ENCODE measurements at places on chromosomes 2 and 18.

DNA sequence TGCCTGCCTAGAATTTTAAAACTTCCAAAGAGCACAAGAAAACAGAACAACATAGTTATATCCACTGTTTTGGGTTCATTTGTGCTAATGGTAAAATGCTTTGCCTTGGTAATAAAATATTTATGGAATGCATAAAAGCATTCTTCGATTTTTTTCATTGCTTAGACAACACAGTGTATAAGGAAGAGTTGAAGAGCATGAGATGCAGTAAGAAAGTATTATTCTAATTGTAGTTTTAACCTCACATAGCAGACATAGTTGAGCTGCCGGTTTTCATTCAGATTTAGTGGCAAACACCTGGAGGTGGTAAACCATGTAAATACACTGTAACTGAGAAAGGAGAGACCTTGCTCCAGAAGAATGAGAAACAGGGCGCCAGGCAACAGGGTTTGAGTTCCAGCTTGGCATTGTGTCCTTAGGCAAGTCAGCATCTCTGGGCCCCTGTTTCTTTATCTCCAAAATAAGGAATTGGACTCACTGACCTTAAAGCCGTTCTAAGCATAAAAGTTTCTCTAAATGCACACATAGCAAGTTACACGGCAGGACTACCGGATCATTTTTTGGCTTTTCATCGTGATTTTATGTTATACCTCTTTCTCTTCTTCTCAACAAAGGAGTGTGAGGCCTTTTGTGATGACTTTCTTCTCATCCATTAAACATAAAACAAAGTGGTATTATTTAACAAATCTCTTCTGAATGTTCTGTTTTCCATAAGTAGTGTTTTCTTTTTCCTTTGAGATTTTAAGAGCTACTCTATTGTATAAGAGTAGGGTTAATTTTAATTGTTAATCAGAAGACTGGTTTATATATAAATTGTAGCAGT, 7.9 kb downstream of the UGP2 start:
- DNase-seq: no peak

GRCh38 chr18:48948112-48949049, 2.4 kb downstream of the SMAD7 start:
- peak; percentile 72 for DNase-seq

GRCh38 chr18:12254136-12254819, at the start of gene CIDEA:
TSS of gene CIDEA (plus strand) at chr18:12254361. CDS start at chr18:12254384, 23 bp downstream.
- DNase-seq: no peak

DNA sequence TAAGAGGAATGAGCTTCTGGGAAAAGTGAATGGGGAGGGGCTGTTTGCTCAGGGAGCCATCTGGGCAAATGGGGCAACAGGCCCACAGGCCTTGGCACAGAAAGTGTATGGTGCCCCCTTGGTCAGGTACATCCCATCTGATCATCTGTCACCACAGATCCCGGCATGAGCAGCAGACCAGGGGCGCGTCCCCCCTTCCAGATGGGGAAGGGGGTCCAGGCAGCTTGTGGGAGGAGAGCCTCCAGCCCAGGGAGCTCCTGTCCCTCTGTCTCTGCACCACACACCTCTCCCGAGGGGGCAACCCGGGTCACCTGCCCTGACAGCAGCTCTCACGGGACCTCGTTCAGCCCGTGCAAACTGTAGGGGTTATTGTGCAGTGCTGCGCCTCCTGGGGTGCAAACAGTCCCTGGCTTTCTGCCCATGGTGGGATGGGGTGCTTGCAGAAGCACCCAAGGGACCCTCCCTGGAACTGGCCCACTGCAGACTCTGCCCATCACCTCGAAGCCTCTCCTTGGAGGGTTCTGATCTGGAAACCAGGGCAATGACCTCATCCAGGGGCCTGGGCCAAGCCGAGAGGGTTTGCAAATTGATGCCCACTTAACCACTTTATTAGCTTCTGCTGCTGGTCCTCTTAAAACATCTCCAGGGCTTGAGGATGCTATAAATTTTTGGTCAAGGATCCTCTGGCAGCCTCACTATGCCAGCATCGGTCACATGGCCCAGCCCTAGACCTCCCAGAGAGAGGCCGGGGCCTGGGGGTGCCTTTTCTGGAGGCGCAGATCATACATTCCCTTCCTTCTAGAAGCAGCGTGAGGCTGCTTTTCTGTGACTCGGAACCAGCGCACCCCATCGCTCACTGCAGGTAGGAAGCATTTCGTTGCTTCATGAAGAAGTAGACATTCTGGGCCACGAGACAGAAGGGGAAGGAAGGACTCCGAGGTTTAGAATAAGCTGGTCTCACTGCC, 7.6 kb upstream of the BOK start:
- no peak for DNase-seq

DNA sequence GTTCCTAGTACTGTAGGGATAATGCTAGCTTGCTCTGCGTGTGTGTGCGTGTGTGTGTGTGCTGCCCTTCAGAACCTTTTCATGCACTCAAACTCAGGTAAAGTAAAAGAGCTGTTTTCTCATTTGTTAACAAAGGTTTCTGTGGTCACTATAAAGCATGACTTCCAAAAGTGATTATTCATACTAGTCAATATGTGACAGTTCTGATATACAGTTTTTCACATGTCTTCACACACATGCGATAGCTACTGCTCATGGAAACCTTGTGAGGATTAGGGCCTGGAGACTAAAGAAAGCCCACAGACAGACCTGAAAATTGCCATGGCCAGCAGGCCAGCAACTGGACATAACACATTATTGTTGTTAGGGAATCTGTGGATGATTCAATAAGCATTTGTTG, 56.9 kb upstream of the NEMP2 start:
- no peak for DNase-seq

DNA sequence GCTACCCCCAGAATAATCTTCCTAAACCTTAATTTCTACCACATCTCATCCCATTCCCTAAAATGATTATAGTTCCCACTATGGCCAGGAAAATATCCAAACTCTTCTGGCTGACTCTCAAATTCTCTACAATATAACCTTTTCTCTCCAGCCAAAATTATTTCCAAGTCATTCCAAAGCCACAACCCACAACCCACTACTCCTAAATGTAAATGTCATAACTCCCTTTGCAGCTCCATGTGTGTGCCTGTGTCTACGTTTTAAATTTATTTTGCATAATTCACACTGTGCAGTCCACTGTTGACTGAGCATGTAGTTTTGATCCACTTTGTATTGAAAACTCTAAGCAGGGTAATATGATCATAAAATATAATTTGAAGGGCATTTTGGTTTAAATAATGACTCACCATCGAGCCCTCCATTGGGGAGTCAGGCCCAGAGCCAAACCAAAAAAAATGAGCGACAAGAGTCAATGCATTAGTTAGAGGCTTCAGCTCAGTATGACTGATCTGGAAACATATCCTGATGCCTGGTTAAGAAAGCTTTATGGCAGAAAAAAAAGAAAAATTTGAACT, 171.0 kb downstream of the AFF3 start:
- DNase-seq: no peak

DNA sequence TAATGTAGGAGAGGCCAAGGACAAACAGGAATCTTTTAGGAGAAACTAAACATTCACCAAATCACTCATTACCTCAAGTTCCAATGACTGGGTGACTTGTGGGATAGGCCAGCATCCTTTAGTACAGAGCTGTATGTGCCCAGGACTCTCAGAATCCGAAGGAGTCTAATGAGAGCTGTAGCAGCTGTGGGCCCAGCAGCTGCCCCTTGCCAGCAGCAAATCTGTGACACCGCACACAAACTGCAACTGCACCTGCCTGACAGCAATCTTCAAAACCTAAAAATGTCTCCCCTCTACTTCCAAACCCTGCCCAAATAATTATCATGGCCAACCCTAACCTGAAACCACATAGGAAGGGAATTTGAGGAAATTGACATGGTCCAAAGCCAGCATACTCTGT, 44.5 kb upstream of the ACVR2A start:
- no peak for DNase-seq

DNA sequence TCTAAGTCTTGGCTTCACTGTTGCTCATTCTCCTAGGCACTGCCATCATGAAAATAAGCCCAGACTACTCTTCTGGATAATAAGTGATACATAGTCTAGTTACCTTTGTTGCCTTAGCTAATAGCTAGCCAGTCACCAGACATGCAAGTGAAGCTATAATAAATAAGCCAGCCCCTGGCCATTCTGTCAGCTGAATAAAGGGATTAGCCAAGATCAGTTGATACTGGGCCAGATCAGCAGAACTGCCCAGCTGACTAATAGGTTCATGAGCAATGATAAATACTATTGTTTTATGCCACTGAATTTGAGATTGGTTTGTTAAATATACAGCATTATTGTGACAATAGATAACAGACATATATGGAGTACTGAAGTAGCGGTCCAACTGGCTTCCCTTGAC, 8.0 kb upstream of the C2orf69 start:
- DNase-seq: no peak

- DNase-seq: no peak
Observed at GRCh38 chr2:112547333-112547732, 5.1 kb downstream of the POLR1B start.

DNA sequence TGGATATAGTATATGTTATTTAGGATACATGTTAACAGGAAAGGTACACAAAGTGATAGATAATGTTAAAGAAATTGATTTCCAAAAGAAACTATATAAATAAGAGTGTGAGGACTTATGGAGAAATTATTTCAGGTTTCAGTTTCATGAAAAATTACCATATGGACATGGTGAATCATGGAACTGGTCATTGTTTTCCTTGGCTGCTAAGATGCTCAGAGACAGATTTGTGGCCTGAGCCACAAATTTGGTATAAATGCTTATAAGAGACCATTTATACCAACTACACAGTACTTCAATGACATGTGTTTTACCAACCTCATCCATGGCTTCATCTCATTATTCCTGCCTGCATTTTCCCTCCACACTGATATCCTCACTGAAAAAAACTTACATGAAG, 188.1 kb downstream of the FMNL2 start:
- no peak for DNase-seq

GRCh38 chr2:209940936-209941335, 61.5 kb upstream of the RPE start:
- DNase-seq: no peak

- no peak for DNase-seq
Observed at GRCh38 chr2:35997488-35997887, 358.1 kb upstream of the CRIM1 start.

DNA sequence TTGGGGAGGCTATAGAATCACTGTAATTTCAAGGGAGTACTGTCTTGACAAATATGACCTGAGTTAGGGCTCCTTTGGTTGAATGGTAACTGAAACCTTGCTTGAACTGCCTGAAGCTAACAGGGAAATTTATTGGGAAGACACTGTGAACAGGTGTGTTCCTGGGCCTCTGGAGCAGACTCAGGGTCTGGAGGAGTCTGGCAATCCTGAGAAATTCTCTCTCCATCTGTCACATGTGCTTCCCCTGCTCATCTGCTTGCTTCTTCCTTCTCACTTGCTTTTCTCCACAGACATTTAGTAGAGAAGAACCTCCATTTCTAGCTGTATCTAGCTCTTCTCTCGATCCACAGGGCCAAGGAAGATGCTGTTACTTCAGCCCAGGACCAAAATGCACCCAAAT, 476.5 kb downstream of the LRP1B start:
- no peak for DNase-seq

GRCh38 chr2:1990151-1990589, 245.9 kb upstream of the PXDN start:
- DNase-seq: no peak

- peak; percentile 10 for DNase-seq
Observed at GRCh38 chr2:179107737-179108136, 57.8 kb upstream of the CCDC141 start.

GRCh38 chr2:53104263-53104662, 663.3 kb upstream of the CHAC2 start:
- no peak for DNase-seq

GRCh38 chr2:98959810-98960507, 23.9 kb upstream of the CRACDL start:
- no peak for DNase-seq

DNA sequence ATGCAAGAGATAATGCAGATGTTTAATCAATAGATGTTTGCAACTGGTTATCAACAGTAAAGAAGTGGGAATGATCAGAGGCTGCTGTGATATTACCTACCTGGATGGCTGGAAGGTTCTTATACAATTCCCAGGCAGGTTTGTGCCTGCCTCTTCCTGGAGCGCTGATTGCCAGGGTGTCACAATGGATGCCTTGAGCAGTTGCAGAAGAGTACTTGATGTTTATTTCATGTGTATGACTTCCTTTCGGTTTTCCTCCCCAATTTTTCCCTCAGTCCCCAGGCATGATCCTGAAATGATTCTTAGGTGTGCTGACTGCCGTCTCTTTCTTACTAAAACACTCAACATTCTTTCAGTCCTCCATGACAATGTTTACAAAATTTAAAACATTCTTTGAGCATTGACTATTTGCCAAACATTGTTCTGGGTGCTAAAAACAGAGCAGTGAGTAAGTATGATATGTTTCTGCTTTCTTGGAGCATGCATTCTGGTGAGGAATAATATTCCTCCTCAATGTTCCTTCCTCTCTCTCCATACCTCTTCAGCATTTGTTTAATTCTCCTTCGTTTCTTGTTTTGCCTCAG, 416.6 kb upstream of the TRIB2 start:
- DNase-seq: no peak

DNA sequence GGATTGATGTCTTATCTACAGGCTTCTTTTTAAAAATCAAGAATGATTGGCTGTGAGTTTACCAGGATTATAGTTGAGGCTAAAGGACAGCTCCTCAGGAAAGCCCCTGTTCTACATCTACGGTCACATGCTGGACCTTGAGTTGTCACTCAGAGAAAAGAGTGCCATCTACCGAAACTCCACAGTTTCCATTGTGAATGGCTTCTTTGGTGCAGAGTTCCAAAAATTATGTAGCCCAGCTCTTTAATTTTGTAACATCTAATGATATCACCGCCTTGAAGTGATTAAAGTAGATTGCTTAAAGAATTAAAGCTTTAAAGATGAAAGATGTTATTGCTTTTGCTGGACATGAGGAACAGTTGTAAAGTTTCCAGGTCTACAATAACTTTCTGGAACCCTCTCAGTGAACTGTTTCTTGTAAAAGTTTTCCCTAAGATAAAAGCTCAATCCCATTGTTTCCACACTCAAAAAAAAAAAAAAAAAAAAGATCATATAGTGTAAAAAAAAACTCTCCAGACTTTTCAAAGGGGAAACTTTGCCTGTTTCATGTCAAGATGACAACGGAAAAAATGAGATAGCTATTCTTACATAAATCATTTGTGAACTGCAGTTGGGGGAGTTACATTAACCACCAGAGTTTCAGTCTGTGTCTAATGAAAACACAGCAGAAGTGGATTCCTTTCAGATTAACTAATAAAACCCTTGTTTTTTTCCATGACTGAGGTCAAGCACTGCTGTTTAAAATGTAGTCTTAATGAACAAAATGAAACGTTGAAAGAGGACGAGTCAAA, 4.3 kb downstream of the COL3A1 start:
- no peak for DNase-seq

GRCh38 chr2:77155511-77155910, 366.7 kb downstream of the LRRTM4 start:
- no peak for DNase-seq

- no peak for DNase-seq
Observed at GRCh38 chr2:26721115-26722032, 28.9 kb downstream of the KCNK3 start.

GRCh38 chr18:7413906-7414305, 153.2 kb upstream of the PTPRM start:
- DNase-seq: no peak

Measured in CD4-positive, alpha-beta T cell treated with Interleukin-17A for 1 hour (primary cell).